ENCODE measurements at places on chromosomes 6 and 20.
A peak's percentile ranks its signal among the peaks of the same experiment; 100 is the strongest.

- no peak for DNase-seq
Measured at GRCh38 chr6:106110164-106110826, 24.2 kb downstream of the PRDM1 start.

DNA sequence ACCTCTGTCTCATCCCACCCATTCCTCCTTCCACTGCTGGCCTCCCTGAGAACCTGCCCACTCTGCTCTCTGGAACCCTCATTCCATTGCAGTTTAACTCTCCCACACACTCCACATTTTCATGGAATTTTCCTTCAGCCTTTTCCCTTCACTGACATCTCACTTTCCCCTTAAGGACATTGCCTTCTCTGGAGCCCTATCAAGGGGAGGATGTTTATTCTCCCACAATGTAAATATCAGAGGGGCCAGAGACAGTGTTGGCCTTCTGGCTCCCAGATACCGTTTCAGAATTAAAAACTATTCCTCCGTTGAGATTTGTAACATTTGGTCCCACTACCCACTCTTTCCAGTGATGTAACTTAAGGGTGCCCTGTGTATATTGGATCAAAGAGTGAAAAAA lies 199.5 kb upstream of the KCNK16 start:
- no peak for DNase-seq

- DNase-seq: no peak
Measured at GRCh38 chr6:63813566-63814120, 178.0 kb downstream of the PHF3 start.

DNA sequence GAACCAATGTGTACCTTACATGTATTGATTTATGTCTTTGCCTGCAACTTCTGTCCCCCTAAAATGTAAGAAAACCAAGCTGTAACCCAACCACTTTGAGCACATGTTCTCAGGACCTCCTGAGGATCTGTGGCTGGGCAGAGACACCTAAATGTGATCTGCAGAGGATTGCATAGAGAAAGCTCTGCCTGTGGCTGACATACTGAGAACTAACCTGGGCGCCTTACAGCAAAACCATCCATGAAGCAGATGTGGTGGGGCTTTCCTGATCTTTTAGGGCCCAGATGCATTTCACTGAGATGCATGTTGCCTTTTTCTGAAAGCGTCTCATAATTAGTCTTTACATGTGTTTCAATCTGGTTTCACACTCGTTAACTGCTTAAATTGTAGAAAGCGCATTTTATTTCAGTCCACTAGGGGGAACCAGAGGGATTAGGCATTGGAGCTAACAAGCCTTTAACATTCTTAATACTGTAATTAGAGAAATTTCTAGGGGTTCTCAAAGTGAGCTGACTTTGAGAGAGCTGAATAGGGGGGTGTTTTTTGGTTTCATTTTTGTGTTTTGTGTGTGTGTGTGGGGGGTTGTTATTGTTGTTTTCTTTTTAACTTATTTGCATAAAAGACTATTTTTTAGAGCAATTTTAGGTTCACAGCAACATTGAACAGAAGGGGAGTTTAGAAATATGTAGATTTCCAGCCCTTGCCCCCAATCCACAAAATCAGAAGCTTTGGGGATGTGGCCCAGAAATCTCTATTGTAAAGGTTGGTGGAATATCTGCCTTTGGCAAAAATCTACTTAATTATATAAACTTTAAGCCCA lies 50.9 kb upstream of the FAM184A start:
- no peak for DNase-seq

- DNase-seq: no peak
Measured at GRCh38 chr6:149093643-149094042, 223.9 kb upstream of the TAB2 start.

- no peak for DNase-seq
Measured at GRCh38 chr6:38476141-38476540, 163.6 kb downstream of the BTBD9 start.

GRCh38 chr6:138499303-138500018 lies at the start of gene NHSL1:
NHSL1 (minus strand) TSS chr6:138499494; CDS start chr6:138499290, 204 bp downstream.
- peak; percentile 46 for DNase-seq

DNA sequence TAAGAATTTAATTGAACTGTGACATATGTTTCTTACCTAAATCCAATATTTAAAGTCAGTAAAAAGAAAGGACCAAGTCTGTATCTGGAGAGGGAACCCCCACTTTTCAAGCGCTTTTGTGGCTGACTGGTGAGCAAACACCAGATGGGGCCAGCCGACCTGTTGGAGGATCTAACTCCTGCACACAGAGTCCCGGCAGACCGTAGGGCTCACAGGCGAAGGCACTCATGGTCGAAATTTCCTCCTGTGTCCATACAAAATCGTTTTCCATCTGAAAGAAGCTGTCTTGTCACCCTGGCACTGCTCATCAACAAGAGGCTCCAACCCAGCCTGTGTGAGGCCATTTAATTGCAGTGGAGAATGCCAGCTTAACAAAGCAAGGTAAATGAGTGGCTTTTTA lies 94.0 kb downstream of the SCML4 start:
- no peak for DNase-seq

GRCh38 chr20:62066339-62066982 lies 780 bp upstream of the TAF4 start:
- peak; percentile 35 for DNase-seq

DNA sequence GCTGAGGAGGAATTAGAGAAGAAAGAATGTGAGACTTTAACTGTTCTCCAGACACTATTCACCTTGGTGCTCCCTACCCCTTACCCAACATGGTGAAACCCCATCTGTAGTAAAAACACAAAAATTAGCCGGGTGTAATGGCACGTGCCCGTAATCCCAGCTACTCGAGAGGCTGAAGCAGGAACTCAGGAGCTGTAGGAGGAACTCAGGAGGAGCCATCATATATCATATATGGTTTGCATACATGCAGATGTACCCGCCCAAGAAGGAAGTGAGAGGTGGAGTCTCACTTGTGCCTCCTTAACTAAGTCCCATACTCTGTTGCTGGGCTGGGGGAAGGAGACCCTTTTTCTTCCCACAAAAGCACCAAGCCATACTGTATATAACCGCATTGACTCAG lies 35.5 kb upstream of the ME1 start:
- no peak for DNase-seq

DNA sequence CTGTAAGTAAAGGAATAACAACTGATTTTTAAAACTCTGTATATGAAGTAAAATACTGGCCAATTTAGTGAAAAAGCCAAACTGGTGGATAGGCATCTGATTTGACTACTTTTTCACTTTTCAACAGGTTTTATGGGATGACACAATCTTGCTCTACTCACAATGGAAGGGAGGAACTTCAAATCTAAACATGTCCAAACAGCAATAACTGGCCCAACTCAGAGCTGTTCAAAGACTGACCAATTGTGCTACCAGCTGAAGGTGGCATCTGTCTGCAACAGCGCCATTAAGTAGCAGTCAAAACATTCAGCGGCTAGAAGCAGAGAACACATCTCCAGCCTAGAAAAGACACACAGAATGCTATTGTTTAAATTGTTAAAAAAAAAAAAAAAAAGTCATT lies 44.6 kb downstream of the SESN1 start:
- DNase-seq: no peak

DNA sequence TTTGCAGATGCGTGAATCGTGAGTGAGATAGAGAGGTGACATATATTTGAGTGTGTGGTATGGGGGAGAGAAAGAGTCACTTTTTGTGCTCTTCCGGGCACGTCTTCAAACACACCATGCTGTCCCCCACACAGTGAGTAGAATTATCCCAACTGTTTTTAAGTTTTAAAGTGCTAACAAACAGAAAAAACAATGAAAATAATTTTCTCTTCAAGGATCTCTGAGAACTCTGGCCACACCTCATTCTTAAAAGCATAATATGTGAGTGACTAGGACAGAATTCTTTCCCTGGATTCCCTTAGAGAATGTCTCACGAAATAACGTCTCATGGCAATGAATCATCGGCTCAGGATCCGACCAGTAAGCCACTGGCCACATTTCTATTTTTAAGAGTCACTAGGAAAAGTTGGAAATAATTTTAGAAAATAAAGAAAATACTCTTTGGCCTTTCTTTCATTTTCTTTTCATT lies 235.7 kb upstream of the ZNF217 start:
- DNase-seq: no peak

- DNase-seq: no peak
Measured at GRCh38 chr20:59289994-59290393, 10.4 kb upstream of the EDN3 start.

GRCh38 chr20:31922181-31922580 lies 29.7 kb downstream of the PDRG1 start:
- no peak for DNase-seq

DNA sequence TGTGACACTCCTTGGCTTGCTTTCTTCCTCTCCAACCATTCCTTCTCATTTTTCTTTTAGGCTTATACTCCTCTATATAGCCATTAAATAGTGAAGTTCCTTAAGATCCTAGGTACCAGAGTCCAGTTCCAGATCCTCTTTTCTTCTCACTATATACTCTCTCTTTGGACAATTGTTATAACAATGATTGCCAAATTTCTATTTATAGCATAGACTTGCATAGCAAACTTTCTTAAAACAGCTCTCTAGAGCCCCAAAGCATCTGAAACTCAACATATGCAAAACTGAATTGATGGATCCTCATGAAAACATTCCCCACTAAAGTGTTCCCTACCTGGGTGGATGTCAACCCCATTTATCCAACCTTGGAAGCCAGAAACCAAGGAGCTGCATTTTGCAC lies 13.4 kb downstream of the PHIP start:
- no peak for DNase-seq

- no peak for DNase-seq
Measured at GRCh38 chr6:144344646-144345045, 59.5 kb downstream of the UTRN start.

DNA sequence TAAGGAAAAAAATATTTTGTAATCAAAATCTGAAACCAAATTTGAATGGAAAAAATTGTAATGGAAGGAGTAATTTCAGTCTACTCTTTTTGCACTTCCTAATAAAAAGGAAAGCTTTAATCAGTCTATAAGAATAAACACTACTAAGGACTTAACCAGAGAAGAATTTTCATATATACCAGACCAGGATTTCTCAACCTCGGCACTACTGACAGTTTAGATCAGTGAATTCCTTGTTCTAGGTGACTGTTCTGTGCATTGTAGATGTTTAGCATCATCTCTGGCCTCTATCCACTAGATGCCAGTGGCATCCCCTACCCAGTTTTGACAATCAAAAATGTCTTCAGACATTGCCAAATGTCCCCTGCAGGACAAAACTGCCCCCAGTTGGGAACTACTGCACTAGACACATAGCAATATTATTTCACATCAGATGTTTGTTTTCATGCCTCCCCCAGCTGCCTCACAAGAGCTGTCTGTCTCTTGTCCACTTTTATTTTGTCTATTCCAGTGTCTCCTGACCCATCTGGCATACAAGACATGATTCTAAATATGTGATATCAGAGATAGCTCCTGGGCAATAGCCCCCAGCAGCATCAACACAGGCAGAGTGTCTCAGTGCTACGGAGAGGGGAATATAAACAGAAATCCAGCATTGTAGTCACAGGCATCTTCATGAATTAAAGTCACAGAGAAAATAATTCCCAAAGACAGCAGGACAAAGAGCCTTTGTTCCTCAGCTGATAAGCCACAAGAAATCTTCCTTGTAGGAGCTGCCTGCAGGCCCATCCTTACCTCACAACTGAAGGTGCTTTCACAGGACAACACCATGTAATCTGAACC lies 27.0 kb downstream of the DNAAF9 start:
- no peak for DNase-seq

GRCh38 chr20:43969501-43970182 lies 55.0 kb downstream of the TOX2 start:
- no peak for DNase-seq

DNA sequence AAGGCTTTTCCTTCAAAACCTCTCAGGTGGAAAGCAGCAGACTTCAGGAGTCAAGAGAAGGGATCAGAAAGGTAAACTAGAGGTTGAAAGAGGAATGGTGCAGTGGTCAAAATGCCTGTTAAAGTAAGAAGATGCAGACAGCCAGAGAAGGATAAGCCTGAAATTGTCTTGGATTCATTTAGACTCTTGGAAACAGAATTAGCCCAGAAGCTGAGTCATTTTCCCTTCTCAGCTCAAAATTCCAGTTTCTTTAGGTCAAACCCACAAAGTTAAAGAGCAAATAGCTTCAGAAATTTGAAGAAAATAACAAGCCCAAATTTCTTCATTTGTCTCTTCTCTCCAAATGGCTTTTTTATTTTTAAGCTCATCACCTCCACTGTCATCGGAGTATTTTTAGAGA lies 73.9 kb downstream of the DHX35 start:
- DNase-seq: no peak

GRCh38 chr6:7445101-7445500 lies 55.5 kb downstream of the RIOK1 start:
- DNase-seq: no peak

- DNase-seq: no peak
Measured at GRCh38 chr6:79627422-79627821, 3.7 kb upstream of the SH3BGRL2 start.

DNA sequence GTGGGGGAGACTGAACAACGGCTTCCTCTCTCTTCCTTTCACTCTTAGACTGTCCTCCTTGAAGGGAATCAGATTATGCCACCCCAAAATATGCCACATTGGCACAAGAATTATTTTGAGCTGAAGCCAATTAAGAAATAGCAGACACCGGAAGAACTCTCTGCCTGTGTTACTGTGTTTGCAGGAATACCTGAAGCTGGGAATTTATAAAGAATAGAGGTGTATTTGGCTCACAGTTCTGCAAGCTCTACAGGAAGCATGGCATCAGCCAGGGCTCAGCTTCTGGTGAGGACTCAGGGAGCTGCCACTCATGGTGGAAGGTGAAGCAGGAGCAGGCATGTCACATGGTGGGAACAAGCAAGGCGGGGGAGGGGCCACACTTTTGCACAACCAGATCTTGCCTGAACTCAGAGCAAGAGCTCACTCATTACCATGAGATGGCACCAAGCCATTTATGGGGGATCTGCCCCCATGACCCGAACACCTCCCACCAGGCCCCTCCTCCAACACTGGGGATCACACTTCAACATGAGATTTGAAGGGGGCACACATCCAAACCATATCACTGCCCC lies 46.0 kb downstream of the PCNA start:
- peak; percentile 61 for DNase-seq

- DNase-seq: no peak
Measured at GRCh38 chr20:45407067-45407745, 883 bp upstream of the DBNDD2 start.

GRCh38 chr6:166905013-166905412 lies 51.3 kb downstream of the RNASET2 start:
- no peak for DNase-seq

GRCh38 chr6:31497531-31498476 lies at the start of gene MICB:
MICB (plus strand) TSS chr6:31498145; CDS start chr6:31498194, 49 bp downstream.
- DNase-seq: peak; percentile 78

- DNase-seq: no peak
Measured at GRCh38 chr6:96743496-96743895, 93.8 kb downstream of the GPR63 start.

All from HL-60 (cell line).